Activated naive CD8-positive, alpha-beta T cell treated with anti-CD3 and anti-CD28 coated beads, Interleukin-2, amount 10 ng/mL, durations not matched to agents 7 days and 5 days (primary cell): ENCODE measurements at places on chromosomes 4 and X. TPM values are rescaled to one million over a fixed set of nuclear protein-coding genes. Genes with fewer than 3 reads are reported as not detected.

DNA sequence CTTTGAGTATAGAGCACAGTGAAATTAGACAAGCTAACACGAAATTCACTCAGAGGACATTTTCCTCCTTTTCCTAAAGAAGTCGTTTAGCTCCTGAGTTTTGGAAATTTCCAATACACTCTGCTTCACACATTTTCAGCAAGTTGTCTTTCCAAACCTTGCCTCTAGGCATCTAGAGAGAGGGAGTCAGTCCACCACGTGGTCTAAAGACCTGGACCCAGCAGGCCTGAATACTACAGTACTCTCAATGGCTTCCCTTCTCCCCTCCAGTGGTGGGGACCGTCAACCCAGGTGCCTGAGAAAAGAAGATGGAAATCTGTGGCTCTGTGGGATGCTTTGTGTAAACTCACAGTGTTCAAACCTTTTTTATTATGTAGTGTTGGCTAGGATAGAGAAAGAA, 13.9 kb upstream of the SCML2 start:
- H3K27me3 ChIP-seq, result no peaks in the 10 kb centered on the region
- H3K4me1 ChIP-seq, result no peaks in the 10 kb centered on the region
- H3K36me3 ChIP-seq, result no peaks in the 10 kb centered on the region
- no peak for DNase-seq
- H3K4me3 ChIP-seq, result no peak overlapping the region
- H3K27ac ChIP-seq, result no peak overlapping the region

DNA sequence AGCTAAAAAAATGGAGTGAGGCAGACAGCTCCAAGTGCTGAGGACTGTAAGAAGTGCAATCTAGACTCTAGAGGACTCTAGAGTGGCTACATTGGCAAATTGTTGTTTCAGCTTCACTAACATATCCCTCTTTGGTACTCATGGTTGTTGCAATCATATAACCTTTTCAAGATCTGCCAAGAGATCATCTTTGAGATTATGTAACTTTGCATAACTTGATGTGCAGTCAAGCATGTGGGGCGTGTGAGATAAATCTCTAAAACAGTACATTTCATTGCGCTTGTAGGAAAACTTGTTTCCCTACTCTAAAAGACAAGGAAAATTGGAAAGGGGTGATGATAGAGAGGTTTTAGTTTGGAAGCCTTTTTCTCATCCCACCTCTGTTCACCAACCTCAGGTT, 11.2 kb upstream of the BRS3 start:
- H3K36me3 ChIP-seq, result no peaks in the 10 kb centered on the region
- no peak overlapping the region for H3K4me3 ChIP-seq
- DNase-seq, result no peak
- H3K27me3 ChIP-seq, result peaks cover 5% of the 10 kb centered on the region
- H3K4me1 ChIP-seq, result no peaks in the 10 kb centered on the region

Gene SPIN2A
- total RNA-seq, result 1.1 TPM

DNA sequence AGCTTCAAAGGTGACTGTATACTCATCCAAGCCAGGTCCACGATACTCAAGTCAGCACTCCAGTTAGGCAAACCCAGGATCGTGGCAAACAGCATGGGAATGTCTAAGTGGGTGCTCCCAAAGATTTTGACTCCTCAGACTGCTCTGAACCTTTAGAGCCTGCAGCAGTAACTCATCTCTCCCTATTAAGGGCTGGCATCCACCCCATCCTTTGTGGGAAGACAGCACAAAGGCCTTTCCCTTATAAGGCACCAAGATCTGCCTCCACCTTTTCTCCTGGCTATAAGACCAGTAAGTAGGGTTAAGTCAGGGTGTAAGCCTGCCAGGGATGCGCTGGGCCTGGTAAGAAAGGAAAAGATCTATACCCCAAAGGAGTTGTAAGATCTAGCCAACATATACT, 23.6 kb upstream of the SLC25A43 start:
- H3K4me1 ChIP-seq, result no peaks in the 10 kb centered on the region
- DNase-seq, result no peak
- no peak overlapping the region for H3K4me3 ChIP-seq
- peaks cover 4% of the 10 kb centered on the region for H3K27me3 ChIP-seq
- H3K27ac ChIP-seq, result no peak overlapping the region

- H3K27ac ChIP-seq, result no peak overlapping the region
- no peak overlapping the region for H3K4me3 ChIP-seq
- no peaks in the 10 kb centered on the region for H3K27me3 ChIP-seq
- no peak for DNase-seq
- no peaks in the 10 kb centered on the region for H3K36me3 ChIP-seq
Measured at GRCh38 chr4:20323991-20324390, 72.3 kb downstream of the SLIT2 start.

DNA sequence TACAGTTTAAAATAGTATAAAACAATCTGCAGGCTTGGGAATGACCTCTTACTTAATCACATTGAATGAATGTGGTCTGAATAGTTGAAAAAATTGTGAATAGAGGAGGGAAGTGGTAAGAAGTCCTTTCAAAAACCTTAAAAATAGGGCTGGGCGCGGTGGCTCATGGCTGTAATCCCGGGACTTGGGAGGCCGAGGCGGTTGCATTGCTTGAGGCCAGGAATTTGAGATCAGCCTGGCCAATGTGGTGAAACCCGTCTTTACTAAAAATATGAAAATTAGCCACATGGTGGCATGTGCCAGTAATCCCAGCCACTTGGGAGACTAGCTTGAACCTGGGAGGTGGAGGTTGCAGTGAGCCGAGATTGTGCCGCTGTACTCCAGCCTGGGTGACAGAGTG, 36.5 kb downstream of the HERC3 start:
- H3K4me3 ChIP-seq, result no peak overlapping the region
- H3K4me1 ChIP-seq, result peaks cover 1% of the 10 kb centered on the region
- H3K27ac ChIP-seq, result no peak overlapping the region
- no peak for DNase-seq
- no peaks in the 10 kb centered on the region for H3K27me3 ChIP-seq
- H3K36me3 ChIP-seq, result peaks cover 39% of the 10 kb centered on the region

- peaks cover 3% of the 10 kb centered on the region for H3K4me1 ChIP-seq
- H3K4me3 ChIP-seq, result no peak overlapping the region
- H3K36me3 ChIP-seq, result no peaks in the 10 kb centered on the region
- H3K27me3 ChIP-seq, result peaks cover 9% of the 10 kb centered on the region
- no peak overlapping the region for H3K27ac ChIP-seq
Measured at GRCh38 chr4:80322716-80323115, 12.8 kb upstream of the CFAP299 start.

GRCh38 chrX:118000518-118000917, 116.1 kb downstream of the KLHL13 start:
- H3K4me3 ChIP-seq, result no peak overlapping the region
- DNase-seq, result no peak
- H3K27me3 ChIP-seq, result no peaks in the 10 kb centered on the region
- H3K27ac ChIP-seq, result no peak overlapping the region

DNA sequence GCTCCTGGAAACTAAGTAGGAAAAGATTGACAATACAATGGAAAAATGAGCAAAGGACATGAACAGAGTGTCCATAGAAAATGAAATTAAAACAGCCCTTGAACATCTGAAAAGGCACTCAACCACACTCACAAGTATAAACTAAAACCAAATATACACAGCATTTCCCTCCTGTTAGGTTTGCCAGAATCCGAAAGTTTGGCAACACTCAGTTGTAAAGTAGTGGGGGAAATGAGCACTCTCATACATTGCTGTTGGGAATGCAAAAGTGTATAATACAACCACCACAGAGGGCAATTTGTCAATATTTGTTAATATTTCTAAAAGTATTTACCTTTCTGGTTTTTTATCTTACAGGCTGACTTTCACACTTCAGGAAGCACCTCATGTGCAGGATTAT, 84.2 kb upstream of the TMEM164 start:
- peaks cover 3% of the 10 kb centered on the region for H3K27me3 ChIP-seq
- no peak for DNase-seq
- H3K4me1 ChIP-seq, result no peaks in the 10 kb centered on the region
- H3K36me3 ChIP-seq, result no peaks in the 10 kb centered on the region

- no peak for DNase-seq
- H3K4me3 ChIP-seq, result no peak overlapping the region
- H3K27me3 ChIP-seq, result no peaks in the 10 kb centered on the region
- H3K36me3 ChIP-seq, result no peaks in the 10 kb centered on the region
- H3K27ac ChIP-seq, result no peak overlapping the region
Measured at GRCh38 chrX:39809331-39809730, 288.4 kb downstream of the BCOR start.

DNA sequence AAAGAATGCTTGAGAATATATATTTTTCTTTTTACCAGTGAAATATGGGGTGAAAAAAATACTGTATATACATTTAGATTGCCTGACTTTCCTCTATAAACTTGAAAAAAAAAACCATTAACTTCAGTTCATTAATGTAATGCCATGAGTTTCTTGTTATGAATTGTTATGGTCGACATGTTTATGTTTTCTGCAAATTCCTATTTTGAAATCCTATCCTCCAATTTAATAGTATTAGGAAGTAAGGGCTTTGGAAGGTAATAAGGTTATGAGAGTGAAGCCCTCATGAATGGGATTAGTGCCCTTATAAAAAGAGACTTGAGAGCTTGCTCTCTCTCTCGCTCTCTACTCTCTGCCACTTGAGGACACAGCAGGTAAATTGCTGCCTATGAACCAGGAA, 211.4 kb downstream of the LDB2 start:
- no peak overlapping the region for H3K27ac ChIP-seq
- H3K27me3 ChIP-seq, result no peaks in the 10 kb centered on the region
- H3K4me3 ChIP-seq, result no peak overlapping the region
- DNase-seq, result no peak
- no peaks in the 10 kb centered on the region for H3K36me3 ChIP-seq

Gene GPRASP1
- 12.7 TPM for total RNA-seq

DNA sequence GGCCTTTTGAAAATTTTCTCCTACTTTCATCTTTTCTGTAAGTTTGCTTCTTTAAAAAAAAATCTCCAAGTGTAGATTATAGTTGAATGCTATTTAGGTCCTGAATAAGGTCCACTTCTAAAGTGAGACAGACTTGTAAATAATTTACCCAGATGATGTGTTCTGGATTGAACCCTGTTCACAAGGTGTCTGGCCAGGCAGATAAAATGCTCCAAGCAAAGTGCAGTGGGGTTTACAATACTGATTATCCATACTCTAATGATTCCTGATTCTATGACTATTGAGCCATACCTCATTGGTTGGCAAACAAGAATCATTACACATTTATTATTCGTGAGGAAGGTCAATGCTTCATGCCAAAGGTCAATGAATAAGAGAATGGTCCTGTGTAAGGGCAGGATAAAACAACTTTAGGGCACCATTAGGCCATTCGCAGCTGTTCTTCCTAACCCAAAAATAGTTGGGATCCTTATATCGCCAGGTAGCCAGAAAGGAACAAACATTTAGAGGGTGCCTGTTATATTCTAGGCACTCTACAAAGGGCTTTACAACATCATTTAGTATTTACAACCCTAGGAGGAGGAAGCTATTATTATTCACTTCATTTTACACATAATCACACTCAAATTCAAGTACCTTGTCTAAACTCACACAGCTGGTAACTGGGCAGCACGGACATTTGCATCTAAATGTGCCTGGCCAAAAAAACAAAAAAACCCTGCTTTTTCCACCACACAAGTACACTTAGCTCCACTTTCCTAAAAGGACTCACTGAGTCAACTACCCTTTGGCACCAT, 18.6 kb upstream of the SAT1 start:
- no peaks in the 10 kb centered on the region for H3K36me3 ChIP-seq
- no peak for DNase-seq
- H3K27me3 ChIP-seq, result no peaks in the 10 kb centered on the region
- no peak overlapping the region for H3K27ac ChIP-seq
- H3K4me3 ChIP-seq, result no peak overlapping the region

DNA sequence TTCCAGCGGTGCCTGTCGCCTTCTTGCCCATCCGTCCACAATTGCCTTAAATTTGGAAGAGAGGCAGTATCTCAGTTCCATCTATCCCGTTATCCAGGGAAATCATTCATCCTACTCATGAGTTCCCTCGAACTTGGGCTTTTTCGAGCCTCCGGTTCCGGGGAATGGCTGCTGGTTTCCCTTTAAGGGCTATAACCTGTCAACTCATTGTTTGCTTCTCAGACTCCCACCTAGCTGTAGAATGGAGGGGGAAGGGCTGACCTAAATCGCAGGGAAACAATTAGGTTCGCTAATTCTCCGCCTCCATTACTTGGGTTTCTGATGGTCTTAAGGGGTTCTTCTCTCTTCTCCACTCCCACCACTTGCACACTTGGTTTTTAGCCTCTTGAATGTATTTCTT, 1.2 kb downstream of the UCHL1 start:
- peak overlapping the region; percentile 64 for H3K4me3 ChIP-seq
- peaks cover 5% of the 10 kb centered on the region for H3K4me1 ChIP-seq
- H3K36me3 ChIP-seq, result no peaks in the 10 kb centered on the region

DNA sequence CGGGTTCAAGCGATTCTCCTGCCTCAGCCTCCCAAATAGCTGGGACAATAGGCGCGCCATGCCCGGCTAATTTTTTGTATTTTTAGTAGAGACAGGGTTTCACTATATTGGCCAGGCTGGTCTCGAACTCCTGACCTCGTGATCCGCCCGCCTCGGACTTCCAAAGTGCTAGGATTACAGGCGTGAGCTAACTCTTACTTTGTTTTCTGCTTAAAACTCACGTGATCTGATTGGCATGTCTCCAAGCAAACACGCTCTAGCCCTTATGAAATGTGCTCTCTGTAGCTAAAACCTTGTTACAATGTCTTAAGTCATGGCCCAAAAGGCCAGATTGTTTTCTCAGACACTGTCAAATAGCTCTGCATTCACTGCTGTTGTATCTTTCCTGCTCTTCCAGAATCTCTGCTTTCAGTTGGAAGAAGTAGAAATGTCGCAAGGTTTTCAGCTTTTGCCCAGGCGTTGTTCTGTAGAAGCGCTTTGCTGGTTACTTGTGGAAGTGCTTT, 39.7 kb upstream of the OGT start:
- peak overlapping the region; percentile 79 for H3K27ac ChIP-seq
- no peaks in the 10 kb centered on the region for H3K27me3 ChIP-seq
- peaks cover 8% of the 10 kb centered on the region for H3K4me1 ChIP-seq
- H3K4me3 ChIP-seq, result peak overlapping the region; percentile 84
- DNase-seq, result no peak
- H3K36me3 ChIP-seq, result no peaks in the 10 kb centered on the region
